ENCODE measurements at places on chromosomes 4 and X.

GRCh38 chr4:103753868-103754653 is 34.3 kb upstream of the TACR3 start:
- no peak for DNase-seq

- DNase-seq: no peak
These were observed 54.0 kb downstream of the SLC9A7 start for GRCh38 chrX:46704767-46705386.

- no peak for DNase-seq
These were observed 59.8 kb downstream of the ABCB7 start for GRCh38 chrX:75096331-75096730.

DNA sequence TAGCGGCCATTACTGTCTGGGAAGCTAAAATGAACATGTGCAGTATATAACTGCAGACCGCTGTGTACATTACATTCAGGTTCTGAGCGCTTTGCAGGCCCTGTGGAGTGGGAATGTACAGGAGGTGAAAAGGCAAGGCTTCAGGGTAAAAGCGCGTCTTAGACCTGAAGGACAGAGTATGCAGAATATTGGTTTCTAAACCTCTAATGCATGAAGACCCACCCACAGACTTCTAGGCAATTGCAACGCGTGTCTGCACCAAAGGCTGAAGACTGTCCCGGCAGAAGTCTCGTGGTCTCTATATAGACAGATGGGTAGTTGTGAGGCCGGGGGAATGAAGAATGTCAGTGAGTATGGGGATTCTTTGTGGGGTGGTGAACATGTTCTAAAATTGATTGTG is 5.4 kb downstream of the MAP7D2 start:
- no peak for DNase-seq

DNA sequence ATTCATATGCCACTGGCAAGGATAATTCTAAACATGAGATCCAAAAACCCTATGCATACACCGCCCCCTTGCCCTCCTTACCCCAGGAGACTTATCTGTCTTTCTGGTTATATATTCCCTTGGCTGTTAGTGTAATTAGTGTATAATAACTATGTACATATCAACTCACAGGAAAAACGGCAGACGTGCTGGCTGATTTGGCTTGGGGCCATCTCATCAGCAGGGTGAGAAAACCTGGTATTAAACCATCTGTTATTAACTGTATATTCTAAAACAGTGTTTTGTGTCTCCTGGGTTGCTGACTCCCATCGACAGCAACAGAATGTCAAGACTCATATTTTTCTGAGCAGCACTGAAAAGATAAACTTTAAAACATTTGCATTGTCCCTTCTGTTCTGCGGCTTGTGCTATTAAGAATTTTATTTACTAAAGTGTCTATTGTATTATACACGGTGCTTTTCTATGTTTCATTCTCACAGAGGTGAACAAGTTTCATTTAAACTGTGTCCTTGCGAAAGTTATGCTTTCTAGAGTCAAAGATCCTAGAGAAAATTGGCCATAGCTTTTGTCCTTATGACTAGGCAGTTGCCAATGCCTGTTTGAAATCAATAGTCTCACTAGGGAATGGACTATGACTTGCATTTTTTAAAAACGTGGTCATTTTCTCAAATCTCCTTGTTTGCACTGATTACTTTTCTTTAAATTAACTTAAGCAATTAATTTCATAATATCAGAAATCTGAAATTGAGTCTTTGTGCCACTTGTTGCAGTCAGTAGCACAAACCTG is 211.5 kb upstream of the MID1 start:
- DNase-seq: no peak

DNA sequence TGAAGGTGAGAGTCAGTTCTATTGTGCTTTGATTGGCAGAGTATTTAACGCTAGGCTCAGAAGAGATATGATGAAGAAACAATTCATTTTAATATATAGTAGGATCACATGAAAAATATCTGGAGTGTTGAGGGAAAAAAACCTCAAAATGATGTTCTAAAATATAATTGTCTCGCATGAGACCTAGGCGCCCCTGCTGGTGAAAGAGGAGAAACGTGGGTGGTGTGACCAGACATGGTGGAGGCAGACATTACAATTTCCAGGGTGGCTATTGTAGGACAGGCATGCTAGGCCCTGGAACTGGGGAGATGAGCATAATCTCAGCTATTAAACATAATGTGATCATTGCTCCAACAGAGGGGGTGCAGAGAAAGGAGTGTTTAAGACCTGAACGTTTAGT is 210.0 kb downstream of the HS3ST1 start:
- no peak for DNase-seq

DNA sequence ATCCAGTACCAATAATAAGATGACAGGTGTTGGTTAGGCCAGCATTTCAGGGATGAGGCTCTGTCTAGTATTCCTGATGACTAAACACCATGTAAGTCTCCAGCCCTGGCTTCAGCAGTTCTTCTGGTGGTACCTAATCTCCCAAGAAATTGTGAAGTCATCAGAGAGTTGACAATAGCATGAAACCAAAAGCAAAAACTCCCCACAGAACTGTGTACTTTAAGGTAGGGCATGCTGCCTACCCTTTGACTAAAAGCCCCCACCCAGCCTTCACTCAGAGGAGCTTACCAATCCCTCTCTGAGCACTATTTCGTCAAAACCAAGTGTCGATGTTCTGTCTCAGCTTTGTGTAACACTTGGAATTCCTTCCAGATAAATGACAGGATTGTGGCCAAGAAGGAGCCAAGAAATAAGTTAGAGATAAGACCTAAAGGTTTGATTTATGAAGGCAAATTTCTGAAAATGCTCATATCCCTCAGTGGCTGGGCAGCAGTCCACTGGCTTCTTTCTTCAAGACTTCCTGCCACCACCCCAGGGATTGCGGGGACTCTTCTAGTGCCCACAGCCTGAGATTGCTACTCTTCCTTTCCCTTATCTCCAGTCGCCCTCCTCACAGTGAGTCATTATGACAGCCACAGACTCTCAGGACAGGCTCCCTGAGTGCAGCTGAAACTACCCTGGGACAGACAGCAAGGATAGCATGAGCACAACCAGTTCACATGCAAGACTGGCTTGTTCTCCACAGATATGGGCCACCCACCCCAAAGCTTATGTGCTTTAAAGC is 67.3 kb upstream of the LHFPL1 start:
- DNase-seq: no peak

- DNase-seq: no peak
These were observed 46.6 kb downstream of the ANKRD17 start for GRCh38 chr4:73211968-73212367.

DNA sequence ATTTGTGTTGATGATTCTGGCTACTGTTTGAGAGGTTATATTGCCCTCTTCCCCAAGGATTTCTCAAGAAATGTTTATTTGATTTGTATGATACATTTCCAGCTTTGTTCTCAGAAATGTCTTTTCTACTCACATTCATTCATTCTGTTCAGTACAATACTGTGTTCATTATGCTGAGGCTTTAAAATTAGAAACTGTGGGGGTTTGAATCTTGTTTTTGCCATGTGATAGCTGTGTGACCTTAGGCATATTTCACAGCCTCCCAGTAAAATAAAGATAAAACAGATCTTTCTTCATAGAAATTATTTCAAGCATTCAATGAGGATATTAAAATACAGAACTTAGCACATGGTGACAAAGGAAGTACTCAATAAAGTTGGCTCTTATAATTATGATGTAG is 123.9 kb downstream of the DMD start:
- DNase-seq: no peak

- DNase-seq: no peak
These were observed 561.3 kb downstream of the IL1RAPL1 start for GRCh38 chrX:29148511-29148910.

DNA sequence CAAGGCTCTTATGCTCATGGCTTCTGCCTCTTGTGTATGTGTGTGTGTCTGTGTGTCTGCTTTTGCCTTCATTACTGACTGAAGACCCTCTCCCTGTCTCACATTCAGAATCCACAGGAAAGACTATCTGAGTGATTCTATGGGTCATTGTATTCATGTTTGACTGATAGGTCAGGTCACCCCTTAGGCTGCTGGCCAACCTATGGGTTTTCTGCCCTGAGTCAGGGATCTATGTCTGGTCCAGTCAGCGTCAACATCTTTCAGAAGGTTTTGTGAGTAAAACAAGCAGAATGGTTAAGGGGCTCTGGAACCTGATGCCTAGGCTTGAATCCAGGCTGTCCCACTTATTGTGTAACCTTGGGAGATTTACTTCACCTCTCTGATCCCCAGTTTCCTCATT is 30.5 kb downstream of the NHSL2 start:
- DNase-seq: no peak

DNA sequence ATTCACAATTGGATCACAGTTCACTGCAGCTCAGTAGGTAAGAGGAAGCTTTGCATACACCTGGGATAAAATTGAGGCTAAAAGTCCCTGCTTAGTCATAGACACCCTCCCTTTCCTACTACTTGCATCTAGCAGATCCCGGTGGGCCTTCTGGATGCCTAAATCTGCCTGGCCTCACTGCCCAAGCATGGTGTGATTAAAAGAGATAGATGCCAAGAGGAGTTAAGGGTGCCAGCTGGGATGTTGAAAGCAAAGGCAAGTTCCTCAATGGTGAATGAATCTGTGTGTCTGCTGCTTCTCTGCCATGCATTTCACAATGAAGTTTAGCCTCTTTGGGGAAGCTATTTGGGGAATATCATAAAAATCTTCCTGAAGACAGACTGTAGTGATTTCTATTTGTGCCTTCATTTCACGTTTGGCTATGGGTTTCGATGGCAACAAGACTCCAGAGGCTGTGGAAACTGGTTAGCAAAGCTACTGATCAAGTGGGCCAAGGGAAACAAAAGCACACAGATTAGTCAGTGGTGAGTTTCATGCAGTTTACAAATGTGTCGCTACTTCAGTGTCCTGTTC is 534.0 kb downstream of the ANKRD50 start:
- no peak for DNase-seq

- DNase-seq: peak; percentile 68
These were observed 568 bp downstream of the CHST7 start for GRCh38 chrX:46573892-46574773.

DNA sequence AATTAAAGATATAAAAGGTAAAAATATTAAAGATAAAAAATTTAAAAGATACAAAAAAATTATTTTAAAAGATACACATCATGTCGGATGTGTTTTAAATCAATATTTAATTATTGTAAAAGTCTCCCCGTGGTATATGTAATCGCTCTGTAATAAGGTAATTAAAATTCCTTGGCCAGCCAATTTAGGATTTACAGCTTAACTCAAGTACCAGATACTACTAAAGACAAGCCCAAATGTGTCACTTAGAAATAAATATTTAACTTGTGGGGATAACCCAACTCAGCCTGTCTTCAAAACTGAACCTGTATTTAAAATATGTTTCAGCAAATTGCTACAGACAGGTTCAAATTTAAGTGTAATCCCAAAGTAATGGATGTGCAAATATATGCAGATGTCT is 56.0 kb downstream of the GPR82 start:
- no peak for DNase-seq

- no peak for DNase-seq
These were observed 18.9 kb downstream of the NAAA start for GRCh38 chr4:75921910-75922309.

DNA sequence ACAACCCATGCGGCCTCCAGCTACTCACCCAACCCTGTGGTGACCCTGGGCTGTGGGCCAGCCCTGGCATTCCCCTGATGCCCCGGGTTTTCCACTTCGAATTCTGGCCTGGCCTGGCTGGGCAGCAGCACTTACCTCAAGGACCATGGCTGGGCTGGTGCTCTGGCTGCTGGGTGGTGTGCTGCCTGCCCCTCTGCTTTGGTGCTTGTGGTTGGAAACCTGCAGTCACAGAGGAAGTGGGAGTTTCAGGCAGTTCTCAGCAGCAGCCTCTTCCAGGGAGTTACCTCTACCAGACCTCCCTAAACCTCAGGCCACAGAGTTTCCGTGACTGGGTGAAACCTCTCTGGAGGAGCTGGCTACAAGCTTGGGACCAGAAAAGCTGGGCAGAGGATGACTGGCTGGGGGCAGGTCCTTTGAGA is at the start of gene CXCR3:
Gene CXCR3, minus strand, starts transcription at position 209 of the 419 bp plus-strand sequence. Its CDS starts 62 bp downstream, at position 147.
- DNase-seq: no peak

- no peak for DNase-seq
These were observed 586.5 kb upstream of the FTHL17 start for GRCh38 chrX:31658360-31658759.

DNA sequence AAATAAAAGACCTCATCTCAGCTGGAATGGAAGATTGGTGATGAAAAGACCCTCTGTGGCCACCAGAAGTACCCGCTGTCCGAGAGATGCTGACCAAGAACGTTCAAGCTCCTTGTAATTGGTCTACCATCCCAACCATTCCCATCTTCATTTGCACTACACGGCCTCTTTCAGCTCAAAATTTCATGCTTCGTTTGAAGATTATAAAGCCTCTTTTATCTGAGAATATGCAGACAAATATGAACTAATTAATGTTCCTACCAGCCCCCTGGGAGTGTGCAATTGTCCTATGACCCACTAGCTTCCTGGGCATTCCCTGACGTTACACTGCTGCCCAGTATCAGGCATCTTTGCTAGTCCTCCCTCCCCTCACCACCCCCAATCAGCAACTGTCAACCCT is 583.7 kb downstream of the MID1IP1 start:
- DNase-seq: no peak

DNA sequence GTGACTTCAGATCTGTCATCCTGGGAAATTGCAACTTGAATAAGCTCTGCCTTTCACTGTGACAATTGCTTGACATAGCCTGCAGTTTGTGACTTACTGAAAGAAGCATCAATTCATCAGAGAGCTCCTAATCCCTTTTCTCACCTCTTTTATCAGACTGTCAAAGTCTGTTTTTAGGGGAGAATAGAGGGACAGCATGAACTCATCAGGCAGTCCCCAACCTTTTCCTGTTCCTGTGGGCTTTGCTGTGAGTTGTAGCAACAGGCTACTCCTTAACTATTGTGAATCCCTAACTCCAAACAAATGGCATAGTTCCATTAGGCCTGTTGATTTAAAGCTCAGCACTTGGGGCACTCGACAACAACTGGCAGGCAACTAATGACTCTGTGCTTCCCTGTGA is 64.9 kb downstream of the DOCK11 start:
- DNase-seq: no peak

DNA sequence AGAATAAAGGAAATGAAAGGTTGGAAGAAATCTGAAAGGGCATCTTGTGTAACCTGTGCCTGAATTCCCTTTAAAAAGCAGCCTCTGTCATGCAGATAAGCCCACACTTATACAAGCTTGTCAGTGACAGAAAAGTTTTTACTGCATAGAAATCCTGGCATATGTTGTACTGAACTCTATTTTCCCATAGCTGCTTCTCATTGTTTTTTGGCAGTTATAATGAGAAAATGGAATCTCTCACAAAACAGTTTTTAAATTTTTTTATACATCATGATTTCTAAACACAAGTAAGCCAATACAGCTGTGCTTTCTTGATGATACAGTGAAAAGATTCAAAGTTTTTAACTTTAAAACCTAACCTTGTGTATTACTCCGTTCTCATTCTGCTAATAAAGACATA is 511.4 kb upstream of the ARX start:
- no peak for DNase-seq

DNA sequence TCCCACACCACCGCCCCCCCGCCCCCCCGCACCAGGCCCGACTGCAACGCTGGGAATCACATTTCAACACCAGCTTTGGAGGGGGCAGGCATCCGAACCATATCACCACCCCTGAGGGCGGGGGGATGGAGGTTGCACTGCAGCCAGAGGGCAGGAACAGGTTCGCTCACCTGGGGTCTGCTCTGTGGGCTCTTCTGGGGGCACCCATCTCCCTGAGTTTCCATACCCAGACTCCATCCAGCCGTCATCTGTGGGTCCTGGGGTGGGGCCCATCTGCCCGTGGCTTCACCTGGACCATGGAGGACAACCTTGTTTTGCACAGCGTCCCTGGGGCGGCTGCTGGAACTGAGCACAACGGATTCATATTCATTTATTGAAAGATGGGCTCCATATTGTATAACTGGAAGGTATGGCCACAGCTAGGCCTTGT is 6.9 kb downstream of the PSAPL1 start:
- DNase-seq: peak; percentile 58

- no peak for DNase-seq
These were observed 14.1 kb downstream of the MBNL3 start for GRCh38 chrX:132474544-132475248.

Measured in left forelimb (tissue), 1 donor.